Activated CD4-positive, alpha-beta memory T cell treated with anti-CD3 and anti-CD28 coated beads for 36 hours (primary cell): ENCODE measurements at places on chromosomes 6 and 20.

GRCh38 chr6:47438481-47439347 lies 38.9 kb upstream of the CD2AP start:
- no peak for DNase-seq

DNA sequence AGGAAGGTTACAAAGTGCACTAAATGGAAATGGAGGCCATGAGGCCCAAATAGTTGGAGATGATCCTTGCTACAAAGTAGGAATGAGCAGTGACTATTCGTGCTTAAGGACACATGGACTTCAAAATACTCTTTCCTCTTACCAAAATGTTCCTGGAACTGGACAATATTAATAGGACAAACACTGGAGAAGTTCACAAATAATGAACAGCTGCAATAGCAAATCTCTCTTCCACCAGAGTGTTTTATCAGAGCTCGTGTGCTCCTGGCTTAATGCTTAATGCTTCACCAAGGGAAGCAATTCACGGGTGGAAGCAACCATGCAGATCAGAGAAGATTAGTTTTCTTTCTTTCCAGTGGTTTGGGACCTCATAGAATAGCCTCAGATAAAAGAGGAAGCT lies 435.4 kb downstream of the BCKDHB start:
- DNase-seq: no peak

DNA sequence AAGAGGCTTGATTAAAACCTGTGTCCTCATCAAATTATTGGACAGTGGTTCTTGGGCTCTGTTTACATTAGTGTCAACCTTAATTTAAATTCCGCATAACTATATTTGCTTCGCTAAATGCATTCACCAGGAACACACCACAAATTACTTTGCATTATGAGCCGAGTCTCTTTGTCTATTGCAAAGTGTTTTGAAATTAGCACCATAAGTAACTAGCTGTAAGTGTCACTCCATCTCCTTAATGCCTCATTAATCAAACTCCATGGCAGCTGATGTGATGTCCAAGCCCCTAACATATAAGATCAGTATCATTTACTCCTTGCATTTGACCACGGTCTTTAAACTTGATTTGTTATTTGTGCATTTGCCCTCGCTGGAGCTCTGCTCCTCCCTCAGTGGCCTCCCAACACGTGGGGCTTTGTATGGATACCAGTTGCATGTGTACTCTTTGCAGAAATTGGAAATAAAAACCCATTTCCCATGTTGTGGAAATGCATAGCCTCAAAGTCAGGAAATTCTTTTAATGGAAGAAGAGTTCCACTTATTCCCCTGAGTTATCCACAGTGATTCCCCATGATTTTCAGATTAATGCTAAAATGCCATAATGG lies 24.6 kb downstream of the FOXA2 start:
- DNase-seq: no peak

GRCh38 chr6:9405825-9406224 lies 970.5 kb upstream of the SLC35B3 start:
- no peak for DNase-seq

- no peak for DNase-seq
Observed at GRCh38 chr6:135286962-135287538, 105.9 kb downstream of the MYB start.

GRCh38 chr6:61809004-61809595 lies 476.9 kb downstream of the KHDRBS2 start:
- DNase-seq: no peak

GRCh38 chr20:63688228-63689045 lies 8.0 kb upstream of the TNFRSF6B start:
- DNase-seq: no peak

- no peak for DNase-seq
Observed at GRCh38 chr6:106579281-106579680, 50.0 kb downstream of the RTN4IP1 start.

GRCh38 chr6:166469426-166469961 lies 86.8 kb upstream of the MPC1 start:
- no peak for DNase-seq

DNA sequence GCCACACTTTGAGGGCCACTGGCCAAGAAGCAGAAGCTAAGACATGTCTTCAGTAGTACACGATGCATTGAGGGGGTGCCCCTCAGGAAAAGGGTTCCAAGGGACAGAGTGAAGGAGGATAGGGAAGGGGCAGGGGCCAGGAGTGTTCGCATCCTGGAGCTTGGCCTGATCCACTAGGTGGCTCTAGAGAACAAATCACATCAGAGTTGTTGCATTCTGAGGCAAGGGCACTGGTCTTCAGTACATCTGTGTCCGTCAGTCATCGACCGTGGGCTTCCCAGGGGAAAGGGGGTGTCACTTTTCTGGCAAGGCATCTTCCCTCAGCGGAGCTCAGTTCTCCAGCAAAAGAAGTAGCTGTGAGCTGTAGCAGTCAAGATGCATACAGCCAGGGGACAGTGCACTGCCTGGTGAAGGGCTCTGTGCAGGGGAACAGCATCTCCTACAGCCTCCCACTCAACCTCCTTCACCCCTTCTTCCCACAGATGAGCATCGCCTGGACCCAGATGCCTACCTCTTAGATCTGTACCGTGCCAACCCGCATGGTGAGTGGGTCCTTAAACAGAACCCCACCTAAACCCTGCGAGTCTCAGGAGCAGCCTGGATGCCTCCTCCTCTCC lies 47.8 kb downstream of the ARHGAP40 start:
- peak; percentile 18 for DNase-seq

DNA sequence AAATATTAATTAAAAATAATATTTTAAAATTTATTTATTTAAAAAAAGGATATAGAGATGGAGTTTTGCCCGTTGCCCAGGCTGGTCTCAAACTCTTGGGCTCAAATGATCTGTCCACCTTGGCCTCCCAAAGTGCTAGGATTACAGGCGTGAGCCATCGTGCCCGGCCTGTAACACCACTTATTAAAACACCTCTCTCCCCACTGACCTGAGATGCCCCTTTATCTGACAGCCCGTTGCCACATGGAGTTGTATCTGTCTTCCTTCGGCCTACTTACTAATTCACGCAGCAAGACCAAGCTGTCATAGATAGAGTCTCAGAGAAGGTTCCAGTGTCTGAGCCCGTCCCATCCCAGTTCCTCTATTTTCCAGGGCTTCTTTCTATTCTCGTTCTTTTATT lies 30.7 kb downstream of the KIF25 start:
- DNase-seq: no peak

- DNase-seq: peak; percentile 71
Observed at GRCh38 chr20:2521369-2522305, 12.9 kb upstream of the ZNF343 start.

- DNase-seq: no peak
Observed at GRCh38 chr6:116329156-116329555, 41.6 kb upstream of the DSE start.

DNA sequence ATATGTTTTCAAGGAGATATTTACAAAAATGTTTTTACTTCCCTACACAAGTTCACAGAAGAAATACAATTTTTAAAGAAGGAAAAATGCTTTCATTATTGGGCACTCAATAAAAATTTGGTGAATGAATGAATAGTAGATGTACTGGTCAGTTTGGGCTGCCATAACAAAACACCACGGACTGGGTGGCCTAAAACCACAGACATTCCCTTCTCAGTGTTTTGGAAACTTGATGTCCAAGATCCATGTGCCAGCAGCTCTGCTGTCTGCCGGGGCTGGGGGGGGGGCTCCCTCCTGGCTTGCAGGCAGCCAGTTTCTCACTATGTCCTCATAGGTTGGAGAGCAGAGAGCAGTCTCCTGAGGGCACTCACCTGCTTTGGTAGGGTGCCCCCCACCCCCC lies 62.0 kb downstream of the FAM120B start:
- DNase-seq: no peak

DNA sequence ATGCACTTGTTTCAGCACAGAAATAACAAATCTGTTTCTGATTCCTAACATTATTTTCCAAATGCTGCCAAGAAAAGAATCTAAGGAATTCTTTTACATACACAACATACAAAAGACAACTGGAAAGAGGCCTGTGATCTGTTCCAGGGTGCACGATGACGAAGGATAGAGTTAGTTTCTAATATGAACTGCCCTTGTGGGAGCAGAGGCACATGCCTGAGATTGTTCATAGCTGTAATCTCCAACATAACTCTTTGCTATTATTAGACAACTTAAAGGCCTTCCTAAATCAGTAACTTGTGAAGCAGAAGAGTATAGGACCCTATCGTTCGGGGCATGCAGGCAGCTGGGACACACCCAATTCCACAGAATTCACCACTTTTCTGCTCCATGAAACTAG lies 41.2 kb upstream of the NHSL1 start:
- no peak for DNase-seq

DNA sequence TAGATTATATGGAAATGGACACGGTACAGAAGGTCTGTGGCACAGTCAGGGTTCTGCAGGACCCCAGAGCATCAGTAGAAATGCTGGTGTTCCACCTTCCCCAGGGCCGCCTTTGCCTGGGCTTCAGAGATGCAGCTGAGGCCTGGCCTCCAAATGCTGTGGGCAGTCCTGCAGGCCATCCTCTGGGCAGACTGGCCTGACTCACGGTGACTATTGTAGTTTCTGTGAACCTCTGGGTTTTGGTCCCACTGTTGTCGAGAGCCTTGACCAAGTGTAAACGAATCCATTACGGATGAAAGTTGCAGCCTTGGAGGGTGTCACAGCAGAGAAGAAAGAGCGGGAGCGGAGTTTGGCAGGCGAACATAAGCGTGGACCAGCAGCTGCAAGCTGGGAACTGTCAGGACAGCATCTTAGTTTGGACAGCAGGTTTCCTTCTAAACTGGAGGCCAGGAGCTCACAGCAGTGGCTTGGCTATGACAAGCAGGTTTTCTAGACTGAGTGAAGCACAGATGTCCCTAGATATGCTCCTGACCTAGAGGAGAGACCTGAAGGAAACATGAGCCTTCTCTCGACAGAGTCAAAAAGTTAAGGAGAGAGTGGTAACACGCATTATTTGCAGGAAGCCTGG lies 46.2 kb upstream of the BCLAF1 start:
- DNase-seq: no peak

DNA sequence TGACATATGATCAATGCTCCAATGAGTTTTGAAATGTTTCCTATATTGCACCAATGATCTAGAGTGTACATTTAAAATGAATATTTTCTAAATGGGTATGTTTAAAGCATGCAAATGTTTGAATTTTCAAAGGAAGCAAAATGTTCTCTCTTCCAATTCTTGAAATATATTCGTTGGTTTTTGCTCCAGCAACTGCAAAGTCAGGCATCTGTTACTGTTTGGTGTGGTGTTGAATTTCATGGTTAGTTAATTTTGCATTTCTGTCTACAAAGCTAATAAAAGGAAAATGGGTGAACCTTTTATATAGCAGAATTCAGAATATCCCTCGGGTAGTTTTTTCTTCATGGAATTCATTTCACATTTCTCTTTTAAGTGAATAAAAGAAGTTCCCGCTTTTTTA lies 1018.3 kb downstream of the GRIK2 start:
- no peak for DNase-seq

- DNase-seq: no peak
Observed at GRCh38 chr20:58359441-58359840, 29.6 kb upstream of the VAPB start.

GRCh38 chr20:32271620-32272019 lies 5.8 kb upstream of the KIF3B start:
- DNase-seq: no peak

DNA sequence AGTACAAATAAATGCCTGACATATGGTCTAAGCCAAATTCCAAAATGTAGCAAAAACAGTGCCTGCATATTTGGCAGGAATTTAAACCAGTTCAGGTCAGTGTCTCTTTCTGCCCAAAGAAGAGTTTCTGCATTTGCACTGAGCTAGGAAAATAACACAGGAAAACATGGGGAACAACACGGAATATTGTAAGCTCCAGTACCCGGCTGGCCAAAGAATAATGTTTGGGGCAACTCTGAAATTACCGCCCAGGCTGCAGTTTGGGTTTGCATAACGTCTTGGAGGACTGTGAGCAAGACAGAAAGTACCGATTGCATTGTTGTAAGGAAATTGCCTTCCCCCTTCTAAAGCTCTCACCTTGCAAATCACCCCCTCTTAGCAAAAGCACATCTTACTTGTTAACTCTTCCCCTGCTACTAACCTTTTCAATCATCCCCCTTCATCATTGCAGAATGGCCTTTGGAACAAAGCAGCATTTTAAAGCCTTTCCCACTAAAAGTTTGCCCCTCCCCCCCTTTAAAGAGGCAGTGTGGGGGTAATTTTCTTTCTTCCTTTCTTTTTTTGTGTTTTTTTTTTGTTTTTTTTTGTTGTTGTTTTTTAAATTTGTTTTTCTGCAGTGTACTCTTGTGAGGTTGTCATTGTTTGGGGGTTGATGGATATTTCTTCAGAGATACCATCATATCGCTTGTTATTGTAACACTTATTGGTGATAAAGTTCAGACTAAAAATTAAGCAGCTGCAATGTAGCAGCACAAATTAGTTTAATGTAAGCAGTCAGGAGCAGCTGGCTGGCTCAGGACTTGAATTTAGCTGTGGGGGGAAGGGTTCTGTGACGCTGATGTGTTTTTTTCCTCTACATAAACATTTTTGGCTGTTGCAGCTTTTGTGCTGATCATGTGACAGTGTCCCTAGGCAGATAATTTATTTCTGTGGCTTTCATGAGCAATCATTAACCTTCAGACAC lies 100.0 kb upstream of the CITED2 start:
- no peak for DNase-seq

- no peak for DNase-seq
Observed at GRCh38 chr6:147116056-147116455, 88.2 kb upstream of the STXBP5 start.

DNA sequence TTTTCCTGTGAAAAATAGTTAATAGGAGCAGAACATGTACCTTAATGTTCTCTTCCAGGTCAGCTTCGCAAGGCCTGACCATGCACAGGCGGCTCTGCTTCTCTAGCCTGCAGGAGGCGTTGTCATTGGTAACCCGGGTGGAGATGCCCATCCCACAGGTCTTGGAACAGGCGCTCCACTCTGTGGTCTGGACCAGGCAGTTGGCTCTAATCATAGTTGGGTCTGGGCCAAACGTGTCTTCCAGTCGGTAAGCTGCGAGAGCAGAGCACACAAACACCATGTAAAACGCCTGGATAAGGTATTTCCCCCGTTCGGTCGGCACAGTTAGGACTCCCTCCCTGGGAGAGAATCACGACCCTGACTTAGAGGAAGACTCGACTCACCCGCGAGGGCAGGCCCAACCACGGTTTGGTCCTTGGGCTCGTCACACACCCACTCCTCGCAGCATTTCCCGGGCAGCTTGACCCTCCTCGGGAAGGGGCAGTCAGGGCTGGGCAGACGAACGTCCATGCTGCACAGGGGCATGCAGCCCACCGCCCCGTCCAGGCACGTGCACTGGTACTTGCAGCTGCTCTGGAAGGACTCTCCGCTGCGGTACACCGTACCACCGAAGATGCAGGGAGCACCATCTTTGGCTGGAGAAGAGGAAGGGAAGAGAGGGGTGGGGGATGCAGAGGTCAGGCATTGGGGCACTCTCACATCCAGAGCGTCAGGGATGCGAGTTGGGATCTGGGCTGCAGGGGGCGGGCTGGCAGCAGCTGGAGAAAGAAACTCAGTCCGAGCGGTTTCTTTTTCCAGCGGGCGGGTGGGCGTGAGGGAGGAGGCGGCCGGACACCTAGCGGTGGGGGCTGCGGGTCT lies 1.0 kb downstream of the CCN2 start:
- DNase-seq: peak; percentile 36

DNA sequence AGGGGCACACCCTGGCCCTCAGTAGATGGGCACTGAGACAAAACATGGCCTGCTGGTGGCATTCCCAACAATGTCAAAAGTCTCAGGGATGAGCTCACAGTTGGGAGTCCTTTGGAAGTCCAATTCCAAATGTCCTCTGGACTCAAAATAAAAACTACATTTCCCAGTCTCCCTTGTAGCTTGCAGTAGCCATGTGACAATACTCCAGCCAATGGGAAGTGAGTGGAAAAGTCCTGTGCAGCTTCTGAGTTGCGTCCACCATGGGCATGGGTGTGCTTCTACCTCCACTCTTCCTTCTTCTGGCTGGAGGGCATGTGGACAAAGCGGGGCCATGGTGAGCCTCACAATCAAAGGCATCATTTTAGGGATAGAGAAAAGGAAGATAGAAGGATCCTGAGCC lies 5.8 kb upstream of the ADAM33 start:
- DNase-seq: no peak
